ENCODE measurements at places on chromosomes 3 and 15.

DNA sequence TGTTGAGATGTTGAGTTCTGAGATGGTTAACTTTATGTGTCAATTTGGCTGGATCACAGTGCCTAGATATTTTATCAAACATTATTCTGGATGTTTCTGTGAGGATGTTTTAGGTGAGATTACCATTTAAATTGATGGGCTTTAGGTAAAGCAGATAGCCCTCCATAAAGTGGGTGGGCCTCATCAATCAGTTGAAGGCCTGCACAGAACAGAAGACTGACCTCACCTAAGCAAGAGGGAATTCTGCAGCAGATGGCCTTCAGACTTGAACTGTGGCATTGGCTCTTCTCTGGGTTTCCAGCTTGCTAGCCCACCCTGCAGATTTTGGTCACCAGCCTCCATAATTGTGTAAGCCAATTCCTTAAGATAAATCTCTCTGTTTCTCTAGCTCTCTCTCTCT, 260.4 kb upstream of the VEPH1 start:
- DNase-seq: no peak

- no peak for DNase-seq
Measured at GRCh38 chr3:16079519-16079918, 95.0 kb upstream of the GALNT15 start.

GRCh38 chr3:133451309-133451708, 51.5 kb downstream of the BFSP2 start:
- no peak for DNase-seq

DNA sequence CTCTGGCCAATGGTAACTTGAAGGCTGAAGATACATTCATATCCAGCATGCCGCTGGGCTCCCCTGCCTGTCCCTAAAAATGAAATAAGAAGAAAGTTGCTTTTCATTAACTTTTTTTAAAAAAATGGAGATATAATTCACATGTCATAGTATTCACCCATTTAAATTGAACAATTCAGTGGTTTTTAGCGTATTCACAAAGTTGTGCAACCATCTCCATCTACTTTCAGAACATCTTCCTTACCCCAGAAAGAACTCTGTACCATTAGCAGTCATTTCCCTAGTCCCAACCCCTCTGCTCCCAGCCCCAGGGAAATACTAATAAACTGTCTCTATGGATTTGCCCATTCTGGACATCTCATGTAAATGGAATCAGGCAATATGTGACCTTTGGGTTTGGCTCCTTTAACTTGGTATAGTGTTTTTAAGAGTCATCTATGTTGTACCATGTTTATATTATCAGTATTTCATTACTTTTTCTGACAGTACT, 55.8 kb upstream of the GATM start:
- DNase-seq: no peak

DNA sequence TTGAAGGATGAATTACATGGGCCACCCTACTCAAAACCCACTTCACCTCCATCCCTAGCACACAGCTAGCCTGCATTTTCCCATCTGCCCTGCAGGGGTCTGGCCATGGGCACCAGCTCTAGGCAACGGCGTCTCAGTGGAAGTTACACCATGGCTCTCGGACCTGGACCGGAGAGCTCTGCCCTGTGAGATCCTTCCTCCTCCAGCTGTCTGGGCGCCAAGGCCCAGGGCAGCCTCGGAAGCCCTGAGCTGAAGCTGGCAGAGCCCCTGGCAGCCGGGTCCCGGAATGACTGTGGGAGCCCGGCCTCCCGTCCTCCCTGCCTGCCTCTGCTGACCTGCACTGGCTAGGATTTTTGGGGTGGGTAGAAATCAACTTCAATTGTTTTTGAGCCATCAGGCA, 98.9 kb downstream of the CHSY1 start:
- no peak for DNase-seq

GRCh38 chr15:51619331-51620035, 3.1 kb downstream of the DMXL2 start:
- DNase-seq: no peak

- DNase-seq: no peak
Measured at GRCh38 chr15:52020221-52021085, 1.4 kb downstream of the MAPK6 start.

- DNase-seq: no peak
Measured at GRCh38 chr3:58325525-58325992, 7.1 kb upstream of the PXK start.

GRCh38 chr15:25850154-25851111, 12.7 kb downstream of the ATP10A start:
- no peak for DNase-seq

GRCh38 chr3:62361261-62361660, 12.1 kb downstream of the FEZF2 start:
- DNase-seq: no peak

DNA sequence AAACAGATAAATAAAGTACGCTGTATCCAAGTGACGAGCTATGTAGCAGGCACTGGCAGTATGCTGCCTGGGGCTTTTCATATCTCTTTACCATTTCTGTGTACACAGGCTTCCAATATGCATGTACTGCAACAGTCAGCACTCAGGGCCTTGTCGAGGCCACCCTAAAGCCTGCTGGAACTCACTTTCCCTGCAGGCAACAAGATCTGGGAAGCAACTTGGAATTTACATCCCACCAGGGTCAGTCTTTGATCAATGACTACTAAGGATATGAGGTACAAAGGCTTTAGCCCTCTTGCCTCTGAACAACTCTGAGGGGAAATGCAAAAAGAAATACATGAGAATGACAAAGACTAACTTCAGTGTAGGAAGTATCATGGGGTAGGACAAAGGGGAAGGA, 101.8 kb upstream of the ARL6 start:
- no peak for DNase-seq

DNA sequence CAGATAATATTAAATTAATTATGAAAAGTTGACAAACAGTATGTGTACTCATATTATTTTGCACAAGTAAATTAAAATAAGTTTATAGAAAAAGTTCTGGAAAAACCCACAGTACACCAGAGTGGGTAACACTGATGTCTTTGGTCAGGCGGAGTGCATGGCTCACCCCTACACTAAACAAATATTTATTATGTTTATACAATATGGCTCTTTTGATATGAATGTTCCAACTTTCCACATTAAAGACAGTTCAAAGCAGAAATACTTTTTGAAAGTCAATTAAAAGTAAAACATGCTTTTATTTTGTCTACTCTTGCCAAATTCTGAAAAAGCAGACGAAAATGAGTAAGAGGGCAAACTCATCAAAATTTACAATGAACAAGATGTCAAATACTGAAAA, 56.2 kb upstream of the DCBLD2 start:
- no peak for DNase-seq

GRCh38 chr3:180117381-180118163, 80.8 kb upstream of the PEX5L start:
- no peak for DNase-seq

DNA sequence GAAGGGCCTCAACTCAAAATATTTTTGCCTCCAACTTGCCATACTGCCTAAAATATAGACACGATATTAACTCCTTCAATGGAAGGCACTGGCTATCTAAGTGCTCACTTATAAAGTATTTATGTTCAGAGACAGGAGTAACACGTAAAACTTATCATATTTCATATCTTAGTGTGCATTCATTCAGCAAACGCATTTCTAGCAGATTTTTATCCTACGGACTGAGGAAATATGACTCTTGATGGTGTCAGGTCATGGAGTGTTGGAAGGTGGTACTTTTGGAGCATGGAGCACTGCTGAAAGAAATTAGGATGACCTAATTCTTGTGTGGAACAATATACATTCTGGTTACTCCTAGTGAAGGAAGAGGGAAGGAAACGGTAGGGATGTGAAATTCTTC, 43.8 kb upstream of the LEKR1 start:
- DNase-seq: no peak

DNA sequence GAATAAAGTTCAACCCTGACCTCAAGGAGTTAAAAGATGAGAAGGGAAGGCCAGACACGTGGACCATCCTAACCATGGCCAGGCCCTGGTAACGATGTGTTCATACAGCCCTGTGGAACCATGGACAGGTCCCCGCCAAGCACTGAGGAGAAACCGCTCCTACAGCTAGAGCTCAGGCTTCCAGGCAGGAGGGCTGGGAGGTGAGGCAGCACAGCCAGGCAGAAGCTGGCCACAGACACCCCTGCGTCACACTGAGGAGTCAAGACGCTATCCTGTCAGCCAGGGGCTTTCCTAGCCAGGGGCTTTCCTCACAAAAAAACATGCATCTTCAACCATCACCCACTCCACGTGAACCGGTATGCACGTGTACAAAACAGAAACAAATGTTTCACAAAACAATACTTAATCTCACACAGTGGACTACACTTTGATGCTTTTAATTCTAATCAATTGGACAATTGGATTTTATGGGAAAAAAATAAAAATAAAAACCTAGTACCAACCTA, 73.2 kb downstream of the TBC1D2B start:
- DNase-seq: no peak

- DNase-seq: no peak
Measured at GRCh38 chr3:184350618-184351017, 10.8 kb downstream of the CLCN2 start.

GRCh38 chr15:88950600-88951160, 37.5 kb upstream of the MFGE8 start:
- no peak for DNase-seq

DNA sequence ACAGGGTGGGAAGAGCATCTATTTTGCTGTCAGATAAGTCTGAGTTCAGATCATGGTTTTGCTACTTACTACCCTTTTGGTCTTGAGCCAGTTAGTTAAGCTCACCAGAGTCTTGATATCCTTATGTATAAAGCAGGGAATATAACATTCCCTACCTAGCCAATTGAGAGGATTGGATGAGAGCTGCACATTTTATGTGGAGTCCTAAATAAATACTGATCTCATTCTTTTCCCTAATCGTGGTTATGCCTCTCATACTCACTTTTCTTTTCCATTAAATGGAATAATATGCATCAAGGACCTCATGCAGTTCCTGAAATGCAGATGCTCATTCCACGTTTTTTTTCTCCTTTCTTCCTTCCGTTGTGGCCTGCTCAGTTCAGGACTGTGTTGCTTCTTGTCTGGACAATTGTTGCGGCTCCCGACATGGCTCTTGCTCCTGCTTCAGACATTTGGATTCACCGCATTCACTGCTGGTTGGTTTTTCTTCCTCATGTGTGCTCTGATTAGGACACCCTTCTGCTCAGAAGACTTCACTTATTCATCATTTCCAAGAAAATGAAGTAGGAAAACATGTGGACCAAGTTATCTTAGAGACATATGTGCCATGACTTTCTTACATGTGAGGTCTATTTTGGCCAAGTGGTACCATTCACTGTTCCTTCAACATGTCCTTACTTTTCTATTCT, 90.2 kb downstream of the NFKBIZ start:
- DNase-seq: no peak

DNA sequence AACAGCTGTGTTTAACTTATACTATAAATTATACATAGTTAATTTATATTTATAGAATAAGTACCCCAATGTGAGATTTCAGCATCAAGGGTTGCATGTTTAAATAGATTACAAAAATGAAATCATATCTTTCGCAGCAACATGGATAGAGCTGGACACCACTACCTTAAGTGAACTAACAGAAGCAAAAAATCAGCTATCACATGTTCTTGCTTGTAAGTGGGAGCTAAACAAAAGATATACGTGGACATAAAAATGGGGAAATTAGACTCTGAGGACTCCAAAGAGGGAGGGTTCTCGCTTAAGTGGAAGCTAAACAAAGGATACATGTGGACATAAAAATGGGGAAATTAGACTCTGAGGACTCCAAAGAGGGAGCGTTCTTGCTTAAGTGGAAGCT, 626.5 kb upstream of the DPPA4 start:
- DNase-seq: no peak

- no peak for DNase-seq
Measured at GRCh38 chr3:17687566-17687965, 54.9 kb downstream of the TBC1D5 start.

GRCh38 chr3:58041182-58041825, 33.1 kb downstream of the FLNB start:
- no peak for DNase-seq

DNA sequence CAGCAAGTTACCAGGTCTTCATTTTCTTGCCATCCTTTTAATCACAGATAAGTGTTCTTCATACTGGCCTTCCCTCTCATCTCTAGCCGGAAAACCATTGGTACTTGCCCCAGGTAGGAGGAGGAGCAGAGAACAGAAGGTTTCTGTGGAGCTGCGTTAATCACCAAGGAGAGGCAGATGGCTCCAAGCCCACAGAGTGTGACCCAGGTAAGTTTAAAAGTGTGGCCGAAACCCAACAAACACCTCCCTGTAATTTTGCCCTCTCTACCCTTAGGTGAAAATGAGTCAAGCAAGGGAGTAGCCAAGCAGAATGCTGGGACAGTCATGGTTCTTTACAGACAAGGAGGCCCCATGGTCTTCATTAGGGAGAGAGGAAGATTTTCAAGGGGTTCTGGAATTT, 37.3 kb downstream of the NFKBIZ start:
- peak; percentile 39 for DNase-seq

- DNase-seq: no peak
Measured at GRCh38 chr15:64970698-64971097, 19.0 kb downstream of the SPG21 start.

DNA sequence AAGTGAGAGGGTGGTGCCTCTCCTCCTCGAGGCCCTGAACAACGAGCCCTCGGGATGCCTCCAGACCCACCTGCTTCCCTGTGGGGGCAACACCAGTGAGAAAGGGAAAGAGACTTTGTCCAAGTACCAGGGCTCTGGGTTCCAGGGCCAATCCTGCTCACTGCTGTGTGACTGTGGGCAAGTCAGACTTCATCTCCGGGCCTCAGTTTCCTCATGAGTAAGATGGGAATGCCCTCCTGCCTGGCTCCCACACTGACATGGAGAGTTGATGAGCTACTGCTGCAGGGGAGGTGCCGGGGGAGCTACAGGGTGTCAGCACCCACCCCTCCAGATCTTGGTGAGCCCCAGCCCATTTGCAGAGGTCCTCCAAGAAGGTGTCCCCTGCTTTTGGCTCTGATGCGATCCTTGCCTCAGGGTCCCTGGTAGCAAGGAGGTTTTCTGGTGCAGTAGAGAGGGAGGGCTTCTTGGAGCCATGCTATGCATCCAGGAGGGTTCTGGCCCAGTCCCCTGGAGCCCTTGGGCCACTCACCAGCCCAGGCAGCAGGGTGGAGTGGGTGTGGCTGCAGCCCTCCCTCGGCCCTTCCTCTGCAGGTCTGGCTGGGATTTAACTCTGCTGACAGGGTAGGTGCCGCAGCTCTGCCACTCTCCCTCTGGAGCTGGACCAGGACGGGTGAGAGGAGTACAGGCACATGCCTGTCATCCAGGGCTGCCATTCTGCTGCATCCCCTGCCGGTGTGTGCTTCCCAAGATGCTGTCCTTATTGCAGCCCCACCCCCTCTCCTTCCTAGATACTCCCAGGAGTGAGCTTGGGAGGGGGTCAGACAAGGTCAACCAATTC, 26.9 kb downstream of the LOXL1 start:
- DNase-seq: no peak
